Activated CD4-positive, alpha-beta T cell treated with anti-CD3 and anti-CD28 coated beads for 48 hours (primary cell): ENCODE measurements at places on chromosomes 1 and 21.
A peak's percentile ranks its signal among the peaks of the same experiment; 100 is the strongest.

- DNase-seq, result no peak
Observed at GRCh38 chr1:101698681-101699080, 298.0 kb downstream of the OLFM3 start.

GRCh38 chr1:43454270-43455011 lies 710 bp upstream of the HYI start:
- peak; percentile 77 for DNase-seq

- DNase-seq, result no peak
Observed at GRCh38 chr1:150012611-150013010, 2.1 kb upstream of the OTUD7B start.

GRCh38 chr1:235295902-235296350 lies 32.1 kb downstream of the ARID4B start:
- DNase-seq, result no peak

DNA sequence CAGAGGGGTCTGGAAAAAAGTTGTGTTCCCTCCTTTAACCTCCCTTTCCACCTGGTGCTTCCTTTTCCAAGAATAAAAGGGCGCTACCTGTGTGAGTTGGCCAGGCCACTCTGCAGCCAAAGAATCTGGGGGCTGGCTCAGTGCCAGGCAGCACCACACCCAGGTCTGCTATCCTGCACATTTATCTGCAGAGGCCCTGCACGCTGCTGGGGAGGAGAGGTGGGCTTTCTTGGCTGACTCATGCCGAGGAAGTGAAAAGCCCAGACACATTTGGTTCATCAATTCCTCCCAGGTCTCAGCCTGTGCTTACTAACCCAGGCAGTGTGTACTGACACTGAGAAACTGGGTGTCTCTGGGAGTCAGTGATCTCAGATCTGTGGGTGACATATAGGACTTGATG lies 79.8 kb upstream of the F3 start:
- DNase-seq, result no peak
